ENCODE measurements at places on chromosomes 3 and 15.
A peak's percentile ranks its signal among the peaks of the same experiment; 100 is the strongest.

DNA sequence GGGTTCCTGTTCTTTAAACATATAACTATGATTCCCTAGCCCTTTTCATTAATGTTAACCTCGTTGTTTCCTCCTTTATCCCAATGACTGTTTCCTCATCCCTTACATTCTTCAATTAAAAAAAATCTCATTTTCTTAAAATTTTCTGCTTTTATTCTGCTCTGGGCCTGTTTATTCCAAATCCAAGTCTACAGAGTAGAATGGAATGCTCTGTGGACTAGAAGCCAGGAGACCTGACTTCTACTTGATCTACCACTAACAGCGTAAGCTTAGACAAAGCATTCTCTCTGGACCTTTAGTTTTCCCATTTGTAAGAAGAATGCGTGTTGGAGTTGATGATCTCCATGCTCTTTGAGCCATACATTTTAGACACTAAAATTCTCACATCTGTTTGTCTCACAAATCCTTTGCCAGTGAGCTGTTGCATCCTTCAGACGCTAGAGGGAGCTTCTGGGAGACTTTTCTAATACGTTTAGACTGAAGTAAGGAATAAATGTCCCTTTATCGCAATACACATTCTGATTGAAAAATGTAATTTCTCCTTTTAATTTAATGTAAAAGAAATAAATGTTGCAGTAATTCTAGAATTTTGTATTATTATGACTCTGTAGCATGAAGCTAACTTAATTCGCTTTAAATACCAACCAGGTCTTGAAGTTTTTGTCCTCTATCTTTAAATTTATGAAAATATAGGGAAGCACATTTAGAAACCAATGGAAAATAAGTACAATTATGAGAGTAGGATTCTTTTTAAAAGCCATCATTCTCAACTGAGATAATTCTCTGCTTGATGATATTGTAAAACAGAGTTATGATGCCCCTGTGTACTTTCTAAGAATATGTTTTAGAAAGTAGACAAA is 21.7 kb upstream of the GMNC start:
- DNase-seq, result no peak

DNA sequence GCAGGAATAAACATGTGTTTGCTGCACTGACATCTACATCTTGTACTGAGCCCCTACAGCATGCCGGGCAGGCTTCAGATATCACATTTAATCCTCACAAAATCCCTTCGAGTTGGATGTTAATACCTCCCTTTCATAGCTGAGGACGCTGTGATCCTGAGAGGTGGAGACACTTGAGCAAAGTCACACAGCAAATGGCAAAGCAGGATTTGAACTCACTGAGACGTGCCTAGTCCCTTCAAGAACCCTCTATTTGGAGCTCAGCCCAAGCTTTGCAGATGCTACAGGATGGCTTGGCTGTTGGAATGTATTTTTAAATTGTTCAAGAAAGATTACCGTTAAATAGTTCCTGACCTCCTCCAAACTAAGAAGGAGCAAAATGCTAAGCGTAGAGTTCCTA is 64.6 kb upstream of the SLC6A6 start:
- no peak for DNase-seq

- DNase-seq, result no peak
Observed at GRCh38 chr15:58065445-58066041, at the start of gene ALDH1A2. Gene ALDH1A2 (minus strand): TSS chr15:58065711. CDS start chr15:58065650, 61 bp downstream.

GRCh38 chr3:132029182-132029902 is 5.5 kb downstream of the CPNE4 start:
- DNase-seq, result peak; percentile 10

DNA sequence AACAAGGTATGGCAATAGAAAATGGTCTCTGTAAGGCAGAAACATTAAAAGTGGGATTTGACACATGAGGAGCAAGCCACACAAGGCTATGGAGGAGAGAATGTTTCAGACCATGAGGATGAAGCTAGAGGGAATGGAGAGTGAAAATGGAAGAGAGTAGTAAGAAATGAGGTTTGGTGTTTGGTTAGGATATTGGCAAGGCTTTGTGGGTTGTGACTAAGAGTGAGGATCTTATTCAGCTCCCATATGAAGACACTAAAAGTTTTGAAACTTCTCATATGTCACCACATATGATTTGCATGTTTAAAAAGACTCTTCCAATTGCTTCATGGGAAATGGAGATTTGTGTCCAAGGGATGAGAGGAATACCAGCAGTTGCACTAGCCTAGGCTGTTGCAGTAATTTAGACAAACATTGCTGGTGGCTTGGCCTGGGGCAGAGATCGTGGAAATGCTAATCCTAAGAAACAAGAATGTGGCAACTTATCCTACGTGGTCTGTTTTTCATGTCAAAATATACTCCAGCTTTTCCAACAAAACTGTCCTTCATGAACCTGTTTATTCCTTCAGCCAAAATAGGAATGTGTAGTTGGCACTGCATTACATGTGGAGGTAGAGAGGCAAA is 749.0 kb downstream of the PDCD6IP start:
- DNase-seq, result no peak

DNA sequence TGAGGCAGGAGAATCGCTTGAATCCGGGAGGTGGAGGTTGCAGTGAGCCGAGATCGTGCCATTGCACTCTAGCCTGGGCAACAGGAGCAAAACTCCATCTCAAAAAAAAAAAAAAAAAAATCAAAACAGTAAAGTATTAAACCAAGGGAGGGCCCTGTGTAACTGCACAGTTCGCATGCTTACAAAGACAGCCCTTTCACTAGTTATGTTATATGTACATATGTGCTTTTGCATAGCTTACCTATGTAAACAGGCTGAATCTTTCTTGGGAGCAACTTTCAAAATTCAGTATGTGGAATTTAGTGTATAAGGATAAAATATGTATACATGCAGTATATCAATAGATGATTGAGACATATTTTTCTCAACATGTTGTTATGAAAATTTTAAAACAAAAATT is 16.1 kb upstream of the SLMAP start:
- no peak for DNase-seq

DNA sequence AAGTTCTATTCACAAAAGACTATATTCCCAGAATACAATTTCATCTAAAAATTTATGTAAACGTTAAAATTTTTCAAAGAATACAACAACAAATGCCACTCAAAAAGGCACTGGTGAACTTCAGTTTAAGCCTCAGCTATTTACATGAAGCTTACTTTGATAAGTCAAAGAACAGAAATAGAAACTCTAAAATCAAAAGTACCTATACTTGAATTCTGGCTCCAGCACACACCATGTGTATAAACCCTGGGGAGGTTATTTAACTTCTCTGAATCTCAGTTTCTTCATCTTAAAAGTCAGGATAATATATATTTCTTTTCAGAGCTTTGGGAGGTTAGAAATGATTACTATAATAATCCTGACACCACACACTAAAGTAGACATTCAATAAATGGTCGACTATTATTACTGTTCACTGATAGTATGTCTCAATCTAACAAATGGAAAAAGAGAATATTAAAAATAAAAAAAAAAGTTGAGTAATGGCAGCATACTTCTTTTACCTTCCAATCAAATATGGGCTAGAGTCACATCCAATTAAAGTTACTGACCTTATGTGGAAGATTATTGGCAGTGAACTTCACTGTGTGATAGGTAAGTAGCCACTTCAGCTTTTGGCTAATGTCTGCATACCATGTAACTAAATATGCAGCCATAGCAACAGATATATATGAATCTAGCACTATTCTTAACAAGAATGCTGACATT is 248.4 kb downstream of the ISL2 start:
- no peak for DNase-seq

DNA sequence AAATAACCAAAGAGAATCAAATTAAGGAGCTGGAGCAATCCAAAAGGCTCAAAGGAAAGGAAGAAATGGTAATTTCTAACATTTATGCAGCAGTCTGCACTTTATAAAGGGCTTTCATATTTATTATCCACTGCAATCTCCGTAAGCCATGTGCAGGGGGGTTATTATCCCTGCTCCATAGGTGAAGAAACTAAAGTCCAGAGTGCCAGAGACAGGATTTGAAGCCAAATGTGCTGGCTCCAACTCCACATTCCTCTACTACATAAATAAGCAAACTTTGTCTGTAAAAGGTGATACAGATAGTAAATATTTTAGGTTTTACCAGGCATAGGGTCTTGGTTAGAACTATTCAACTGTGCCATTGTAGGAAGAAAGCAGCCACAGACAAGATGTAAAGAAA is 221.4 kb downstream of the MINAR1 start:
- DNase-seq, result no peak

- no peak for DNase-seq
Observed at GRCh38 chr3:105362021-105362665, 4.6 kb upstream of the ALCAM start.

- DNase-seq, result peak; percentile 29
Observed at GRCh38 chr3:25427942-25428788, at the start of gene RARB. Gene RARB (plus strand): TSS chr3:25428263. CDS start chr3:25428732, 469 bp downstream.

GRCh38 chr3:184582646-184583577 is 21.3 kb downstream of the EPHB3 start:
- peak; percentile 36 for DNase-seq

DNA sequence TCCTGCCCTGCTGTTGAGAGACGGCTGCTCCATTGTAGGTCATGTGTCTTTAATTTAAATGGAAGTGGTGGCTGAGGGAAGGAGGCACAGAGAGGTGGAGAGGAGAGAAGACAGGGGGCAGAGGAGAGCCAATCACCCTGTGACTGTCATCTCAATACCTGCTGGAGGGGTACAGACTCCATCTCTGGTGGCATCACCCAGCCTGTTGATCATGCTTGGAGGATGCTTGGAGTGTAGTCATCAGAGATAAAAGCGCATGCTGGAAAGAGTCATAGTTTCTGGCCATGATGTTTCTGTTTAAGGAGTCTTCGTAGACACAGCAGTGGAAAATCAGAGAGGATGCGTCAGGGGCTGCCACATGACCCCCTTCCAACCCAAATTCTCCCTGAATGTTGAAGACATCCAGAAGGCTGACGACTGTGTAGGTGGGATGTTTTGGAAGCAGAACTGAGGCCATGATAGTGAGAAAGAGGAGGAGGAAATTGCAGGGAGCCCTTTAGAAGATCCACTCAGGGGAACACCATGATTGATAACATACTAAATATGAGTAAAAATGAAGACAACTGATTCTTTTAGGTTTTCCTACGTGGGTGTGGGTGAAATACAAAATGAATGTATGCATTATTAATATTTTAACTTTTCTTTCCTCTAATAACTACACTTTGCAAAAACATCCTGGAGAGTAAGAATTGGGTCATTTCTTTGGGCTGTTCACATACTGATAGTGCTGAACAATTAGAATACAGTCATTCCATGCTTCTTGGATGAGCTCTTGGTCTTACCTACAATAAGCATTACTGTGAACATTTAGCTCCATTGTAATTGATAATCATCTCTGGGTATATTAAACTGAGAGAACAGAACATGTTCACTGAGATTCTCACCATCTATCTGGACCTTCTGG is 210.6 kb upstream of the ATP10A start:
- DNase-seq, result no peak

DNA sequence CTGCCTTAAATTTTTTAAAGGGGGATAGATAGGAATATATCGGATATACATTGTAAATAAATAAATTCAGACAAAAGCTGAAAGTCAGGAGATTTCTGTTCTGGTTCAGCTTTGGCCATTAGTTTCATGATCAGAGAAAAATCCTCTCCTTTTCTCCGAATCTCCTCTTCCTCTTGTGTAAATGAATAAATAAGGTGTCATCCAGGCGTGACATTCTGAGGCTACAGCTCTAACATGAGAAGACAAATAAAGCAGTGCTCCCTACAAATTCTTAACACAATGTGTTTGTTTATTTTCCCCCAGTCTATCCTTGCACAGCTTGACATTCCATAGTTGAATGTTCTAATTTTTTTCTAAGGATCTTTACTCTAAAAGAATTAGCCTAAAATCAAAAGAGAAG is 9.4 kb upstream of the MB21D2 start:
- no peak for DNase-seq

DNA sequence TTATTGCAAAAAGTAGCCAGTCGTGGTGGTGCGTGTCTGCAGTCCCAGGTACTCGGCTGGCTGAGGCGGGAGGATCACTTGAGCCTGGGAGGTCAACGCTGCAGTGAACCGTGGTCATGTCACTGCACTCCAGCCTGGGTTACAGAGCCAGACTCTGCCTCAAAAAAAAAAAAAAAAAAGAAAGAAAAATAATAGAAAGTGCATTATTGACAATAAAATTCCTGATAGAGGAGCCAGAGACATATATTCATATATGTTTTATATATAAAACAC is 43.6 kb upstream of the PYDC2 start:
- DNase-seq, result no peak

DNA sequence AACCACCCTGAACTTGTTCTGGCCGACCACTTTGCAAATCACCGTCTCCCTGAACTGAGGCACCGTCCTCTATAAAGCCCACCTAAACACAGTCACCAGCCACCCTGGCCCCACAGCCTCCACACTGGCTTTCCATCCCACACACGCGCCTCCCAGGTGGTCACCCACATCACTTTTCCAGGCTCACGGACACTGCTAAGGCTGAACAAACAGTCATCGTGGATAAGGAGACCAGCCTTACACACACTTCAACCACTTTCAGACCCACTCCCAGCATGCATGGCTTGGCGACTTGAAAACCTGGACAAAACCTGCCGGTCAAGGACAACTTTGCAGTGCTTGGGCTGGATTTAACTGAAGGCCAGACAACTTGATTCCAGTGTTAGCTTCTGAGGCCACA is 8.4 kb downstream of the CHSY1 start:
- no peak for DNase-seq

DNA sequence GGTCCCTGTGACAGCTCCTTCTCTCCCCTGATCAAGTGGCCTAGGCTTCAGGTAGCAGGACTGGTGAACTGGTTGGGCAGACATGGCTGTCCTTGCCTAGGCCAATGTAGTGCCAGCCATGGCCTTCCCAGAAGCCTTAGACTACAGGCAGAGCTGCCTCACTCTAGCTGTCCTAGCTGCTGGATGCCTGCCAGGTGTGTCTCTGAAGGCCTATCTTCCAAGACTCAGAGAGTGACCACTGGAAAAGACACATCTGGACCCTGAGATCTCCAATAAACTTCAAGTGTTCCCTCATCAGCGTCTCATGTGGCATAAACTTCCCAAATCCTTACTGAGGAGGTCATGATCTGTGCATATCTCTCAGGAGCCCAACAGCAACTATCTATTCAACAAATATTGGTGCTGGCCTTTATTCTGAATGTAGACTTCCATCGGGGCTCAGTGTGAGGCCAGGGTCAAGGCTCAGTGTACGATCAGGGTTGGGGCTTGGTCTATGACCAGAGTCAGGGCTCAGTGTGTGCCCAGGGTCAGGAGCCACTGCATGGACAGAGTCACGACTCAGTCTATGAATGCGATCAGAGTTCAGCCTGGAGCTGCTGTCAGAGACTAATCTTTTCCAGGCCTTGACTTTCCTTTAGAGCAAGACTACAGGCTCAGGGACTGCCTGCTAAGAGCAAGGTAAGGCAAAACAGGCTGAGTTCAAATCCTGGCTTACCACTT is 36.5 kb upstream of the INSYN1 start:
- DNase-seq, result no peak

DNA sequence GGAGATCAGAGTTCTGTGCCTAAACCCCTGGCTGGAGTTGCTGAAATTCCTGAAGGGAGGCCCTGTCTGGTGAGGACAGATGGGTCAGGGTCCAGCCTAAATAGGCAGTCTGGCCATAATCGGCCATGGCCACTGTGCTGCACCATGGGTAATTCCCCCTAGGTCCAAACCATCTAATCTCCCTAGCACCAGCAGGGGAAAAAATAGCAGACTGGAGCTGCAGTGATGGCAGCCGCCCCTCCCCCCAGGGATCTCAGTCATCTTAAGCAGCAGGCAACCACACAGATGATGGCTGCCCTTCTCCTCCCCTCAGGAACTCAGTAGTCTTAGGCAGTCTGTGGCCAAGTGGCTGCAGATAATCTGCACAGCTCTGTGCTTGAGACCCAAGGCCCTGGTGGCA is 68.4 kb upstream of the CD96 start:
- no peak for DNase-seq

- DNase-seq, result no peak
Observed at GRCh38 chr3:46578973-46579755, 13.1 kb upstream of the LRRC2 start.

- no peak for DNase-seq
Observed at GRCh38 chr3:47228088-47228487, 54.5 kb downstream of the KIF9 start.

All from C1 segment of cervical spinal cord (tissue), 14 donors.